ENCODE measurements at places on chromosomes 12 and 14.

DNA sequence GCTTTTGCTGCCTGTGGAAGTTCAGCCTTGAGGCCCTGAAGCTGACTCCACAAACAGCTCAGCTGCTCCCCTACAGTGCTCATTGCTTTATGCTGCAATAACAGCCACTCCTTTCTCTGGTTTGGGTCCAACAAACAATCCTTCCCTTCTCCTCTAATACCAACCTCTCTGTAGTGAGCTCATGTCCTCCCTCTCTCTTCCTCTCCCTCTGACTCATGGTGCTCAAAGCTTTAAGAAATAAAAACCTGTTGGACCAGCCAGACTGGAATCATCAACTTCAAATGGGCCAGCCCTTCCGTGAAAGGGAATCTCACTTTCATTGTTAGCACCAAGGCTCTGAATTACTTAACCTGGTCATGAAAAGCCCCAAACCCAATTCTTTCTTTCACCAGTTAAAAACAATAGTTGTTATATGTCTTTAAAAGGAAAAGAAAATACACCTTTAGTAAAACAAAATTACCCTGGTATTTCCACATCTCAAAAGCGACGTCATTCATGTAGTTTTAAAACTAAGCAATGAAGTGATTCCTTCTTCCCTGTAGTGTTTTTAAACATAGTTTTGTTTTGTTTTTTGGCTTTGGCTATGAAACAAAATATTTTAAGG lies 126.4 kb downstream of the DUSP6 start:
- peak; percentile 89 for DNase-seq

DNA sequence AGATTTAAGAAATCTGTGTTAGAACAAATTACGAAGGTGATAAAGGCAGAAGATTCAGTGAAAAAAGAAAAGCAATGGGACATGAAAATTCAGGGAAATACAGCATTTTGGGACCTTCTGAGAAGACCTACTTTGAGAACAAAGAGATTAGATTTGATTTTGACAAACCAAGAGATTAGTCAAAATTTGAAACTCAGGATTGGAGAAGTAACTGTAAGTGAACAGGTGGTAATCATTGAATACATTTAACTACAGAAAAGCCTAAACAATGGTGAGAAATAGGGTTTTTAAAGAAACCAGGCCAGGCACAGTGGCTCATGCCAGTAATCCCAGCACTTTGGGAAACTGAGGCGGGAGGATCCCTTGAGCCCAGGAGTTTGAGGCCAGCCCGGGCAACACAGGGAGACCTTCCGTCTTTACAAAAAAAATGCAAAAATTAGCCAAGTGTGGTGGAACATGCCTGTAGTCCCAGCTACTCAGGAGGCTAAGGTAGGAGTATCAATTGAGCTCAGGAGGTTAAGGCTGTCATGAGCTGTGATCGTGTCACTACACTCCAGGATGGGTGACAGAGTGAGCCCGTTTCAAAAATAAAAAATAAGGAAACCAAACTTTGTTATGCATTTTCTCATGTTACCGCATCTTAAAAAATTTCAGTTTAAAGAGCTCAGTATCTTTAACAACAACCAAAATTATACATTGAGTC lies 8.9 kb upstream of the SAV1 start:
- no peak for DNase-seq

- DNase-seq = no peak
Observed at GRCh38 chr12:102169922-102170621, 27.6 kb downstream of the PMCH start.

DNA sequence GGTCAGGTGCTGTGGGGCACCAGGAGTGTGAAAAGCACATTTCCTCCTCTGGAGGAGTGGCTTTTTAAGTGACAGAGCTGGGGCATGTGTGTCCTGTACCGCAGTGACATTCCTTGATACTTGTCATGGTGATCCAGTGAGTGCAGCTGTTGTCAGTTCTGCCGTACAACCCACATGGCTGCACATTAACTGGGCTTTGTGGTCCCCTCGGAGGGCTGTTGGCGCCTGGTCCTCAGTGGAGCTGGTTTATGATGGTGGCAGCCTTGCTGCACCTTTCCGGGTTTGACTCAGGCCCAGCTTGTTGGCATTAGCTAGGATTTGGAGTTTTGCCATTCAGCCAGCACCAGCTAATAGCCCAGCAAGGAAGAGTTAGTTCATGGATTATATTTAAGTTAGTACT lies 77.0 kb downstream of the SLC25A47 start:
- DNase-seq = no peak

- no peak for DNase-seq
Observed at GRCh38 chr12:25323581-25323982, 72.9 kb upstream of the KRAS start.

DNA sequence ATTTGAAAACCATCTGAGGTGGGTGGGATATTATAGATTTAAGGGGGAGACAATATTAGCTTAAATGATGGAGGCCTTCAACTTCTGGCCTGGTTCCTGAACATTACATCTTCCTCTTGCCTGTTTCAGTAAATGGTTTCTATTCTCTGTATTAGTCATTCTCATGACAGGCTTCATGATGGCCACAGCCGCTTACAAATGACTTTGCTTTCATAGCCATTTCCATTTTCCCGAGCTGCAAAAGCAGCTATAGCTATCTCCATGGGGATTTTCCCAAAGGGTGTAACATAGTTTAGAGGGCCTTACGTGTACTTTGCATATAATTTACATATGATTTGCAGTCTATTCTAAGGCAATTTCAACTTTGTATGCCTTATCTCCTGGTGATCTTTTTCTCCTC lies 121.8 kb downstream of the NRXN3 start:
- DNase-seq = no peak

DNA sequence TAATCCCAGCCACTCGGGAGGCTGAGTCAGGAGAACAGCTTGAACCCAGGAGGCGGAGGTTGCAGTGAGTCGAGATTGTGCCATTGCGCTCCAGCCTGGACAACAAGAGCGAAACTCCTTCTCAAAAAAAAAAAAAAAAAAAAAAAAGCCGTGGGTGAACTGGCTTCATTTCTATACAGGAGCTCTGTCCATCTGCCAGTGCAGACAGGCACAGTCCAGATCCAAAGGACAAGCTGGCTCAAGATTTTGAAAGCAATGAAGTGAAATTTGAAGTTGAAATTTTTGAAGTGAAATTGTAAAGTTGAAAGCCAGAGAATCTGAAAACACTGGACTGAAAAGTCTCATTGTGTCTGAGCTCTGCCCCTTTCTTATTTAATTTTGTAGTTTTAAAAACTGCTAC lies 134.7 kb downstream of the CALM1 start:
- DNase-seq = no peak

DNA sequence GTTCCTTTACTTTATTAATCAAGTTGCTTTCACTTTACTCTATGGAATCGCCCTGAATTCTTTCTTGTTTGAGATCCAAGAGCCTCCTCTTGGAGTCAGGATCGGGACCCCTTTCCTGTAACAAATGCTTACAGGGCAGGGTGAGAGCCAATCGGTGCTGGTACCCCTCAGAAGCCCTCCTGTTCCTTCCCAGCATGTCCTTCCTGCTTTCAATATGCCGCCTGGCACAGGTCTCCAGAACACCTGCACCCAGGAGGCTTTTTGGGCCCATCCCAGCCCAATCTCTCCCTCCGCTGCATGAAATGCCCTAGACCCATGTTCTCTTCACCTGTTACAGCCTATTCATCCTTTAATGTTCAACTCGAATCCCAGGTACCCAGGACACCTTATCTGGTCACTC lies 122.2 kb downstream of the FOXN3 start:
- DNase-seq = no peak

DNA sequence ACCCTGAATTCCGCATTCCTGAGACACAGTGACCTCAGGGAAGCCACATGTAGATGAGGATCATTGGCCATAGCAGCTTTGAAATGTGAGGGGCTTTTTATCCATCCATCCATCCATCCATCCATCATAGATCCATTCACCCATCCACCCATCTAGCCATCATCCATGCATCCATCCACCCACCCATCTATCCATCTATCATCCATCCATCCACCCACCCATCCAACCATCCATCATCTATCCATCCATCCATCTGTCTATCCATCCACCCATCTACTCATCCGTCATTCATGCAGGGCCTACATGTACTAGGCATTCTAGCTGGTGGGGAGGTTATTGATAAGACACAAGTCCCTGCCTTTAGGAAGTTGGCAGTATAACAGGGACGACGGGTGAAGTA lies 27.9 kb upstream of the CEBPE start:
- no peak for DNase-seq

- no peak for DNase-seq
Observed at GRCh38 chr14:57831981-57832380, 33.9 kb downstream of the SLC35F4 start.

GRCh38 chr14:92264195-92264594 lies 58.8 kb upstream of the SLC24A4 start:
- no peak for DNase-seq

Data from NCI-H510A (cell line).